Osteoblast (primary cell): ENCODE measurements at places on chromosomes 4 and X. TPM values are rescaled to one million over a fixed set of nuclear protein-coding genes. Genes with fewer than 3 reads are reported as not detected.

DNA sequence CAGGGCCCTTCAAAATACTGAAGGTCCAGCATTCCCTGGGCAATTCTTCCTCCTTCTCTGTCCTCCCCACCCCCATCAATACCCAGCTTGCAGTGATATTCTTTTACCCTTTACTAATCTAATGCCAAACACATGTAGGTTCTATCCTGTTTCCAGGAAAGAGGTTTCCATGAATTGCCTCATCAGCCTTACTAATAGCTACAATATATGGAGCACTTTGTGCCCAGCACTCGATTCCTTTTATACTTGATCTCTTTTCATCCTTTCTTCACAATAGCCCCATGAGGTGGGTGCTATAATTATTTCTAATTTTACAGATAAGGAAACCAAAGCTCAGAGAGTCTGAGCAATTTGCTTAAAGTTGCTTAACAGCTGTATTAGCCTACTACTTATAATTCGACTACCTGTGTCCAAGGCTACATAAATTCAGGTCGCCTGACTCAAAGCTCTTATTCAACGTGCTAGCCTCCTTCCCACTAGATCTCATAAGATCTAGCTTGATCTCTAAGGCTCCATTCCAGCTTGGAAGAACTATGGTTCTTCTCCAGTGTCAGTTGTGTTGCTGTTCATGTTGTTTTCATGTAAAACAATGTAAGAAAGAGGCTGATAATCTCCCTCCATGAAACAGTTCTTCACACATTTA, 229.6 kb upstream of the PGRMC2 start:
- peaks cover 65% of the 10 kb centered on the region for H3K4me1 ChIP-seq
- H3K27me3 ChIP-seq = no peaks in the 10 kb centered on the region
- no peak for DNase-seq
- H3K27ac ChIP-seq = peak overlapping the region; percentile 98

DNA sequence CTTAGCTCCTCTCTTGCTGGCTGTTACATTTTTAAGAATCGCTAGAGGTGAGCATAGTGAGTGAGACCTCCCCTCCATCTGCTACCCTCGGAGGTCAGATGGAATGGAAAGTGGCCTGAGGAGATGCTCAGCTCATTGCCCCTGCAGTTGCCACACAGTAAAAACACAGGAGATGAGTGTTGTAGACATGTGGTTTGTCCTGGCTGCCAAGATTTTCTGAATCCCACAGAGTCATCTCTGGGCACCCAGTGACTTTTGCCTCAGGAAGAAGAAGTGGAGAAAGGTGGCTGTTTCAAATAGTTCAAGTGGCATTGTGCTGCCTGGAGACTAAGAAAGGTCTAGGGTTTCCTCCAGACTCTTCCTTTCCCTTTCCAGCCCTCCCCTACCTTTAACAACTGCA, 271.0 kb downstream of the STK32B start:
- H3K4me1 ChIP-seq = no peaks in the 10 kb centered on the region
- no peak for DNase-seq
- H3K27ac ChIP-seq = no peak overlapping the region
- no peaks in the 10 kb centered on the region for H3K27me3 ChIP-seq
- H3K36me3 ChIP-seq = no peaks in the 10 kb centered on the region
- no peak overlapping the region for H3K4me3 ChIP-seq

GRCh38 chrX:67044029-67044653, 405.3 kb upstream of the EDA2R start:
- no peak overlapping the region for H3K4me3 ChIP-seq
- DNase-seq = no peak
- H3K27ac ChIP-seq = no peak overlapping the region
- no peaks in the 10 kb centered on the region for H3K27me3 ChIP-seq

DNA sequence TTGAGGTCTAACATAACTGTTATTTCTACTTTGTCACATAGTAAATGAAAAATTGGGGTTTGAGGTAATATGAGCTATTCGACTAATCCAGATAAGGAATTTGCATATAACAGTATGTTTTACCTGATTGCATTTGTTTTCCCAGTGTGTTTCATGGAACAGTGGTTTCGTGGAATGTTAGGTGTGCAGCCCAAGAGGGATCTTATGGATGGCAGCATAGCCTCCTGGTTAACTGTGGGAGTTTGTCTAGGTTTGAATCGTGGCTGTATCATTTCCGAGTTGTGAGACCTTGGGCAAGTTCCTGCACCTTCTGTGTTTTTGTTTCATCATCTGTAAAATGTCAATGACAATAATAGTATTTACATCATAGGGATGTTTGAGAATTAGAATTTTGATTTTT, 7.9 kb downstream of the BMPR1B start:
- DNase-seq = no peak
- H3K4me1 ChIP-seq = no peaks in the 10 kb centered on the region
- H3K27me3 ChIP-seq = peaks cover 8% of the 10 kb centered on the region
- H3K36me3 ChIP-seq = no peaks in the 10 kb centered on the region
- no peak overlapping the region for H3K4me3 ChIP-seq
- no peak overlapping the region for H3K27ac ChIP-seq

- H3K4me1 ChIP-seq = no peaks in the 10 kb centered on the region
- no peaks in the 10 kb centered on the region for H3K27me3 ChIP-seq
- H3K4me3 ChIP-seq = no peak overlapping the region
- DNase-seq = no peak
These were observed 481.0 kb downstream of the KCNIP4 start for GRCh38 chr4:21467551-21467950.

- DNase-seq = no peak
- no peak overlapping the region for H3K4me3 ChIP-seq
- peaks cover 31% of the 10 kb centered on the region for H3K36me3 ChIP-seq
These were observed 4.3 kb downstream of the TSPYL2 start for GRCh38 chrX:53086464-53086863.

DNA sequence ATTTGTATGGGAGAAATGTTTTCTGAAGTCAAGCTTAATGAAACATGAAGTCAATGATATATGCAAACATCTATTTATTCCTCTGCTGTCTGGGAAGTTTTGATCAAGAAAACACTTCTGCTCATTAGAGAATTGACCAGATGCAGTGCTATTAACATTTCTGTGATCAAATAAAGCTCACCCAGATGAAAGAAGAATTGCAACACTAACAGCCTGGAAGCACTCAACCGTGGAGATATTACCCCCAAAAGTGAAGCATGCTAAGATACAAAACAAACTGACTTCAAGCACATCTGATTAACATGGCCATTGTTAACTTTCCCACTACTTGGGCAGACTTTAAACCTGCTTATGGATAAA, 73.7 kb upstream of the GUCY1A1 start:
- DNase-seq = no peak
- H3K36me3 ChIP-seq = no peaks in the 10 kb centered on the region
- no peaks in the 10 kb centered on the region for H3K4me1 ChIP-seq

- H3K27ac ChIP-seq = peak overlapping the region; percentile 26
- H3K4me1 ChIP-seq = no peaks in the 10 kb centered on the region
- DNase-seq = peak; percentile 94
These were observed 7.9 kb upstream of the CFP start for GRCh38 chrX:47637546-47638195.

Gene GDPD2
- total RNA-seq = not detected in 2 replicates

Gene MAGEA9B
- total RNA-seq = not detected in 2 replicates

Gene GASK1B
- total RNA-seq = 35.4 and 42.0 TPM in 2 replicates

Gene CLDN2
- total RNA-seq = not detected in 2 replicates
